ENCODE measurements at places on chromosomes 11 and 22.
A peak's percentile ranks its signal among the peaks of the same experiment; 100 is the strongest.

DNA sequence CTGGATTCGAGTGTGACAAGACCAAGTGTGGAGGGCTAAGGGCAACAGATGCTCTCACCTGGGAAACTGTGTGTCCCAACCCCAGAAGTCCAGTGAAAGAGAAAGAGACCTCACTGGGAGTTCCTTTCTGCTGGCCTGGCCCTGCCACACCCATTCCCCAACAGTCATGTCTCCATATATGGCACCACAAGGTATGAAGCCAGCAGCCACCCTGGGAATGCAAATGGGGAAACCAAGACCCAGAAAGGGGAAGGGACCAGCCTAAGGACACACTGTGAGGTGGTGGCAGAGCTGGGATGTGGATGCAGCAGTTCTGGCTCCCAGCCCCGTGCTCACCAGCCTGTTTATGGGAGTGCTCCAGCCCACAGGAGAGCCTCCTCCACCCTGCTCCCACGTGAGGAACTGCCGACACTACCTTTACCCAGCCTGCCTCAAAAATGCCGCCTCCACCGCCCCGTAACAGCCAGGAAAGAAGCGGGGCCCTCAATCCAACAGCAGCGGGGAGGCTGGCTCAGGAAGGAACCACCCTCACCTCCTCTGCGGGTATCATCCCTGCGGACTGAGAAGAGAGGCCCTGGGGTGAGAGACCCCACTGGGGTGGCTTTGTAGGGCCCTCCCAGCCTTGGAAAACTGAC lies 12.6 kb downstream of the LMO1 start:
- DNase-seq, result no peak

DNA sequence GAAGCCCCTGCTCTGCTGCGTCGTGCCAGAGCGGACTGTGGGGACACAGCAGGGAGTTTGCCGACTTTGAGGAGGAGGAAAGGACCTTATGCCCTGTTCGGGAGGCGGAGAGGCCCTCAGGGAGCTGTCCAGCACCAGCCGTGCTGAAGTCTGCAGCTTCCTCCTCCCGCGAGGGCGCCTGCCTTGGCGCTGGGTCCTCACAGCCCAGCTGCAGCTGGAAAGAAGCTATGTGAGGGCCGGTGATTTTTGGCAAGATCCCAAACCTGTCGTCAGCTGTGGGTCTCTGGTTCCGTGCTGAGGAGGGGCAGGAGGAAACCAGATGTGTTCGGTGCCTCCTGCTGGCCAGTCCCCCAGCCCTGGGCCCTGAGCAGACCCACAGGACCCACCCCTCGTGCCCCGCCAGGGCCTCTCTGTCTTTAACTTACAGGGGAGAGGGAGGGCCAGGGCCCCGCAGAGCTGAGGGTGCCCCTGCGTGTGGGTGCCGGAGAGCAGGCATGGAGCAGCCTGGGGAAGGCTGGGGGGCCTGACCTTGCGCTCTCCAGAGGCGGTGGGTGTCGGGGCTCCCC lies 12.0 kb downstream of the BRSK2 start:
- peak; percentile 67 for DNase-seq

DNA sequence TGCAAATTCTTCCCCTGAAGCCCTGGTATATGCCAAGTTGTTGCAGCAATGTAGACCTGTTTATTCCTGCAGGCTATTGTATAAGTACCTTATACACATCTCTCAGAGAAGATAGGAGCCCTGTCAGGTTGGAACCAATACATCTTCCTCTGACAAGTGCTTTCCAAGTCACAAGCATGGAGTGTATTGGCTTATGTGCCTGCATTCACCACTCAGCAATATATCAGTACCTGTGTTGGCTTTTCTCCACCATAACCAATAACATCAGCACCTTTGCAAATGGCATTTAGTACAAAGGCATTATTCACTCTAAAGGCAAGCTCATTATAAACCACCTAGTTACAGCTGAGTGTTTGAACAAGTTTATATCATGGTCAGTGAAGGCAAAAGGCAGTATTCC lies 611.7 kb upstream of the CNTN5 start:
- no peak for DNase-seq

DNA sequence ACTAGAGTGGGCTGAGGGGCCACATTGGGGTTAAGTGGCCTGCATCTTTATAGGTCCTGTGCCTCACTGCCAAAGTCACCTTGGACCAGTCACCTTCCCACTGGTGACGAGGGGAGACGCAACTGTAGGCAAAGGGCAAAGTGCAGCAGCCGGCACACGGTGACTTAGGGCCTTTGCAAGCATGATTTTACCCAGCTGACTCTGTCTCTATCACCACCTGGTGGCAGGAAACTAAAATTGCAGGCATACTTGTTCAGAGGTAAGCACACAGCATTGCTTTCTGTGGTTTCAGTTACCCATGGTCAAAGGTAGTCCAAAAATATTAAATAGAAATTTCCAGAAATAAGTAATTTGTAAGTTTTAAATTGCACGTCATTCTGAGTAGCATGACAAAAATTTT lies 1164.4 kb downstream of the BRD1 start:
- no peak for DNase-seq

DNA sequence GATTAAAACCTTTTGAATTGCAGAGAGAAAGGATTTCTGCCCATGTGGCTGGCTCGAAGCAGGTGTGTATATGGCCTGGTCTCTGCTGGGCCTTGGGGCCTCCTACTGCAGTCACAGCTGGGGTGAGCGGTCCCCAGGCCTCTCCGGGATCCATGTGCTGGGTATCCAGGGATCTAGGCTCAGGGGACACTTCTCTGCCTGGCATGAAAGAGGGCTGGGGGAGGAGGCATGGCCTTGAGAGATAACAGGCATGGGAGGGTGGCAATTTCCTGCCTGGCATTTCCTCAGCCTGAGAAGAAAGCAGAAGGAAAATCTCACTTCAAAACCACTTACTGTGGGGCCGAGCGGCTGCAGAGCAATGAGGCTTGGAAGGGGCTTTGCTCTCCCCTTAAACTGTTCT lies 20.3 kb upstream of the PARVG start:
- DNase-seq, result no peak

GRCh38 chr11:47607380-47607779 lies 13.2 kb upstream of the C1QTNF4 start:
- no peak for DNase-seq
